Right cardiac atrium (tissue), 5 donors: ENCODE measurements at places on chromosomes 13 and 19.

DNA sequence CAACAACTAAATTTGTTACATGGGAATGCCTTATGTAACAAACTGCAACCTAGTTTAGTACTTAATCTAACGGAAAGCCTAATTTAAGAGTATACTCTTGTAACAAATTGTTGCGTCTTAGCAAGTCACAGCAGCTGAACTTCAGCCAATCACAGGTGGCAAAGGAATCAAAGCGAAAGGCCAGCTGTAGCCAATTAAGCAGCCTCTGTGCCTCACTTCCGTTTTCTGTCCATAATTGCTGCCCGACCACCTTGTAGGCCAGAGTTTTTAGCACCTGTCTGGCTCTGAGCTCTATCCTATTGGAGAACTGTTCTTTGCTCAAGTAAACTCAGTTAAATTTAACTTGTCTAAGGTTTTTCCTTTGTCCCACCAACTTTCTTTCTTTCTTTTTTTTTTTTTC lies 18.1 kb upstream of the HSPH1 start:
- DNase-seq = no peak

- DNase-seq = no peak
Observed at GRCh38 chr13:76917095-76917494, 30.9 kb upstream of the KCTD12 start.

DNA sequence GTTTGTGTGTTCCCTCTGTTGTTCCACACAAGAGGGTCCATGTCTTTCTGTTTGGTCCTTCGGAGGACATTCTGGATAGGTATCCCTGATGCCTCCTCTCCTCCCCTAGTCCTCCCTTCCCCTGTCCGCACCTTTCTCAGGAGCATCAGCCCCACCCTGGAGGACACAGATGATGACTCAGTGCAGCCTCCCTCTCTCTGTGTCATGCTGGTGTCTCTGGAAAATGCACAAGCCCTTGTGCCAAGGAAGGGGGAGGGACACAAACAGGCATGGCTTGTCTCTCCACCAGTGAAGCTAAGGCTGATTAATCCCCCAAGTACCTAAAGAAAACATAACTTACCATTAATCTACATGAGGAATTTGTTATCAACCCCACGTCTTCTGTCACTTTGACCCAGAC lies 16.2 kb upstream of the TNFRSF19 start:
- DNase-seq = no peak

- no peak for DNase-seq
Observed at GRCh38 chr13:21071015-21071414, 9.6 kb upstream of the LATS2 start.

- no peak for DNase-seq
Observed at GRCh38 chr13:73993661-73994060, 140.5 kb downstream of the KLF12 start.

DNA sequence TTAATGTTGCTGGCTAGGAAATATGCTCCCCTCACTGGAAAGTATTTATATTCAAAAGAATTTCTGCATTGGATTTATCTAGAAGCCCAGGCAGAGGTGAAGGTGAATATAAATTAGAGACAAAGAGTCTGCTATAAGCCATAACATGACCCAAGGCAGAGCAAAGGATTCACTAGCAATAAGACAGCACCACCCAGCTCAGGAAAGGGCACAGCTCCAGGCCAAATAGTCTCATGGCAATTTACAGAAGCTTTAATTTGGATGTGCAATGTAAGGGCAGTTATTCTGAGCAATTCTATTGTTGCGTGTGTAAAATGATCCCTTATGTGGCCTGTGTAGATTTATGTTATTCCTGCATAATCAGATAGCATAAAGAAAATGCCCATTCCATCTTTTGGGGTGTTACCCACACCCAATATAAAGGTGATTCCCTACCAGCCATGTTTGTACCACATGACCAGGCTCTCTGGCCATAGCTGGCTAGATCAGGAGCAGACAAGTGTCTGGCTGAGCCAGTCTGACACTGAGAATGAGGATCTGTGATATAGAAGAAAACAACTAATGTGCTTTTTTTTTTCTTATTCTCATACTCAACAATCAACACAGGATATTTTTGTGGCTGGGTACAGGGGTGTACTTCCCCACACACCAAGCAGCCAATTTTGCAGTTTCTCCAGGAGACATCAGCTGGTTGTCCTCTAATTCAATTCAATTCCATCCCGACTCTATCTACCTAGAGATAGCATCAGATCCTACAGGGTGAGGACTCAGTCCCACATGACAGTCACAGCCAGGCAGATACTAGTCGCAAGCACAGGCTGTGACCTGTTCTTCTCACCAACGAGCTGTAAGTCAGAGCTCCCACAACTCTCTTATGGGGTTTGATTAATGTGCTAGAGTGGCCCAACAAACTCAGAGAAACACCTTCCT lies 181.4 kb downstream of the KCTD15 start:
- no peak for DNase-seq

- DNase-seq = no peak
Observed at GRCh38 chr13:113448885-113449692, 4.2 kb downstream of the ADPRHL1 start.

DNA sequence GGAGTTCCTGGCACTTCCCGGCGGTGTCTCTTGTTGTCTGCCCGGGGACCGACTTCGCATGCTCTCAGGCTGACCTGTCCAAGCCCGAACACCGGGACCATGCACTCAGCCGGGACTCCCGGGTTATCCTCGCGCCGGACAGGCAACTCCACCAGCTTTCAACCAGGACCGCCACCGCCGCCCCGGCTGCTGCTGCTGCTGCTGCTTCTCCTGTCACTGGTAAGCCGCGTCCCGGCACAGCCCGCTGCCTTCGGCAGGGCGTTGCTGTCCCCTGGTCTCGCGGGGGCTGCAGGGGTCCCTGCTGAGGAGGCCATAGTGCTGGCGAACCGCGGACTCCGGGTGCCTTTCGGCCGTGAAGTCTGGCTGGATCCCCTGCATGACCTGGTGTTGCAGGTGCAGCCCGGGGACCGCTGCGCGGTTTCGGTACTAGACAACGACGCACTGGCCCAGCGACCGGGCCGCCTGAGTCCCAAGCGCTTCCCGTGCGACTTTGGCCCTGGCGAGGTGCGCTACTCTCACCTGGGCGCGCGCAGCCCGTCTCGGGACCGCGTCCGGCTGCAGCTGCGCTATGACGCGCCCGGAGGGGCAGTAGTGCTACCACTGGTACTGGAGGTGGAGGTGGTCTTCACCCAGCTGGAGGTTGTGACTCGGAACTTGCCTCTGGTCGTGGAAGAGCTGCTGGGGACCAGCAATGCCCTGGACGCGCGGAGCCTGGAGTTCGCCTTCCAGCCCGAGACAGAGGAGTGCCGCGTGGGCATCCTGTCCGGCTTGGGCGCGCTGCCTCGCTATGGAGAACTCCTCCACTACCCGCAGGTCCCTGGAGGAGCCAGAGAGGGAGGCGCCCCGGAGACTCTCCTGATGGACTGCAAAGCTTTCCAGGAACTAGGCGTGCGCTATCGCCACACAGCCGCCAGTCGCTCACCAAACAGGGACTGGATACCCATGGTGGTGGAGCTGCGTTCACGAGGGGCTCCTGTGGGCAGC lies 661 bp downstream of the FREM2 start:
- DNase-seq = peak; percentile 18

DNA sequence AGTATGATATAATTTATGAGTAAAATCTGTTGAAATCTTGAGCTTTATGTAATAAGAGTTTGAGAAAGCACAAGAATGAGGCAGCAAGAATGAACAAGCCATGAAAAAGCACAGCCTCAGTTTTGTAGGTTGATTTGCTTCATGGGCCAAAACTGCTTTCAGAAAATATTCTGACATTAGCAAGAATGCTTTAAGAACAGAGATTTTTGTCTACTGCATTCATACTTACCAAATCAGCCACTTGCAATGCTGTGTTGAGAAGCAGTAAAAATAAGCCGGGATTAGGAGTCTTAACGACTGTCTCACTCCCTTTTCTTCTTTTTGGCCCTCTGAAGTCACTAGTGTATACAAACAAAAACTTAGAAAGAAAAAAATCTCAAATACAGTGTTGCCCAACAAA lies 114.5 kb downstream of the POSTN start:
- no peak for DNase-seq

- DNase-seq = peak; percentile 53
Observed at GRCh38 chr13:23440821-23441618, 7.5 kb upstream of the SACS start.

DNA sequence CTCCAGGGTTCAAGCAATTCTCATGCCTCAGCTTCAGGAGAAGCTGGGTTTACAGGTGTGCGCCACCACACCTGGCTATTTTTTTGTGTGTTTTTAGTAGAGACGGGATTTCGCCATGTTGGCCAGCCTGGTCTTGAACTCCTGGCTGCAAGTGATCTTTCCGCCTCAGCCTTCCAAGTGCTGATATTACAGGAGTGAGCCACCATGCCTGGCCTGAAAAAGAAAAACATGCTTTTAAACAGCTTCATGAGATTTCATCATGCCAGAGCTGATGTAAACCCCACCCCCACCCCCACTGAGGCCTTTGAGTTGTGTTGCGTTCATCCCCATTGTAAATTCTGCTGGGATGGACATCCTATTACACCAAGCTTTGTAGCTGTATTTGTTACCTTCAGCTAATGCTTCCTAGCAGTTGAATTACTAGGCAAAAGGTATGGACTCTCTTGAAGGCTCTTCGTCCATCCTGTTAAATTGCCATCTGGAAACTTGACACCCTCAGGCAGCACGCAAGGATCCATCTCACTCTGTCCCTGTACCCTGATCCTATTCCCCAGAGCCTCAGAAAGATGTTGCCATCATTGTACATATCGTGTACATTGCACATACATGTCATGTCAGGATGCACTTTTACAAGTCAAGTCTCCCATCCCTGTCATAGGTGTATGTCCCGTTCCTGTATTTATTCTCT lies 47.3 kb downstream of the NFIX start:
- no peak for DNase-seq

DNA sequence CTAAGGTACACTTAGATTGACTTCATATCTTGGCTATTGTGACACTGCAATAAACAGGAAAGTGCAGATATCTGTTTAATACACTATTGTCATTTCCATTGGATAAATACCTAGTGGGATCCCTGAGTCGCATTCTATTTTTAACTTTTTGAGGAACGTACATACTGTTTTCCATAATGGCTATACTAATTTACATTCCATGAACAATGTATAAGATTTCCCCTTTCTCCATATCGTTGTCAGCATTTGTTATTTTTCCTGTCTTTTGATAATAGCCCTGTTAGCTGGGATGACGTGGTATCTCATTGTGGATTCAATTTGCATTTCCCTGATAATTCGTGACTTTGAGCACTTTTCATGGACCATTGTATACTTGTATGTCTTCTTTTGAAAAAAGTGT lies 17.4 kb downstream of the OR7A17 start:
- DNase-seq = no peak

DNA sequence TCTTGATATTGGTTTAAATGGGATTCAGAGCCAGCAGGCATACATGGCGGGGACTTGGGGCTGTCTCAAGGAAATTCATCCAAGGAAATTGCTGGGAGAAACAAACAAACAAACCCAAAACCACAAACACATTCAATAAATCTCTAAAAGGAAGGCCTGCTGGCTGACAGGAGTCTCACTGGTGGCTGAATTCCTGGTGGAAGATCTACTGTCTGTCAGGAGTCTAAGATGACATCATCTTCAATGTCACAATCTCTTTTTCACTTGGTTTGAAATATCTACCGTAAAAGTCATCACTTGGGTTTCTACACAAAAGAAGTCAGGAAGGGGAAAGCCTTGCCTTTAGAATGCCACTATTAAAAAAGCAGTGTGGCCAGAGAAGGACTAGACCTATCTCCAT lies 87.9 kb downstream of the KLF5 start:
- DNase-seq = no peak

DNA sequence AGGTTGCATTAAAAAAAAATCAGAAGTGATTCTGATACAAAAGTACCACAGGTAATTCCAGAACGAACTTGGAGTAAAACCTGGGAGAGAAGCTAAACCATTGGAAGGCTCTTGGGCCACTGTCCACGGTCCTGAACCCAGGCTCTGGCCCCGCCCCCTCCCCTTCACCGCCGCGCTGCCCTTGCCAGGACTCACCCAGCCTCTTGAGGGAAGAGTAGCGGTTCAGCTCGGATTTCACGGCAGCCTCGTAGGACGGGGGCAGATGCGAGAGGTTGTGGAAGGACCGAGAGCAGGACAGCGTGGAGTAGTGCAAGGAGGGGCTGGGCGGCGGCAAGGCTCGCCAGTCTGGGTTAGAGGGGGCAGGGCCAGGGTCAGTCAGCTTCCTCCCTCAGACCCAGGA lies 5.7 kb downstream of the SHISA7 start:
- DNase-seq = peak; percentile 84

- DNase-seq = peak; percentile 13
Observed at GRCh38 chr19:58351990-58352755, 1.1 kb downstream of the A1BG start.

- DNase-seq = no peak
Observed at GRCh38 chr13:99136427-99136954, 64.2 kb upstream of the UBAC2 start.

- DNase-seq = no peak
Observed at GRCh38 chr13:59211606-59212005, 952.1 kb downstream of the DIAPH3 start.

GRCh38 chr13:99028890-99029289 lies 51.0 kb upstream of the DOCK9 start:
- no peak for DNase-seq

DNA sequence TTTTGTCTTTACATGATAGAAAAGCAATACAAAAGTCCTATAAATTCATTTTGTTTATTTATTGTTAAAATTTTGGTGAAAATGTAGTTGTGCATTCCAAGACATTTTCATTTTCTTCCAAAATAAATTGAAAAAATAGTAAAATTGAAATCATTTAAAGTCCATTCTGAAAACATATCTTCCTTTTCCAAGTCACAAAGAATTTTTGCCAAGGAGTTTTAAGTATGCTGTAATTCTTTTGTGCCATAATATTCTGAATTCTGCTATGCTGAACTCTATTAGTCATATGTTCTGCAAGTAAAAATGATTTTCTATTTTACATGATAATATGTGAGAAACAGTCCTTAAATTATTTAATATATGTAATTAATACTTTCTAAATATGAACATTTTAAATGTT lies 879.6 kb upstream of the SLC10A2 start:
- no peak for DNase-seq

GRCh38 chr19:16369664-16370576 lies 45.3 kb downstream of the KLF2 start:
- DNase-seq = no peak
